ENCODE measurements at places on chromosomes 11 and 22.

GRCh38 chr11:108624196-108624925, 30.8 kb upstream of the EXPH5 start:
- DNase-seq: no peak

DNA sequence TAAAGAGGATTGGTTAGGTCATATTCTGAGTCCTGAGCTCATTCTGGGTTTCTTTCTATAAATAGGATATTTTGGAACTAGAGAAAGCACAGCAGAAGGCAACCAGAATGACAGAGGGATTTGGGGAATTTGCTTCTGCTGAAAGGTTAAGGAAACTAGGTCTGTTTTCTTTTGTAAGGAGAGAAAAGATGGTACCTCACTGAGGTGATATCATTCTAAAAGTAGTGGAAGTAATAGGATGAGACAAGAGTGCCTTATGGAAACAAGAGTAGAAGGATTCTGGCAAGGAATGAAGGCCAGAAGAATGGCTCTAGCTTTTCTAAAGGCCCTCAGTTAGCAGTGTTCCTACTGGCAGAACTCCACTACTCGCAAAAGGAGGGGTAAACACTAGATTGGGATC, 26.7 kb upstream of the BDNF start:
- no peak for DNase-seq

- DNase-seq: no peak
These were observed 18.4 kb downstream of the PHF21A start for GRCh38 chr11:46102843-46103242.

- no peak for DNase-seq
These were observed 53.5 kb downstream of the PRR5L start for GRCh38 chr11:36349351-36350136.

GRCh38 chr11:1853376-1854131, 670 bp downstream of the LSP1 start:
- DNase-seq: no peak

DNA sequence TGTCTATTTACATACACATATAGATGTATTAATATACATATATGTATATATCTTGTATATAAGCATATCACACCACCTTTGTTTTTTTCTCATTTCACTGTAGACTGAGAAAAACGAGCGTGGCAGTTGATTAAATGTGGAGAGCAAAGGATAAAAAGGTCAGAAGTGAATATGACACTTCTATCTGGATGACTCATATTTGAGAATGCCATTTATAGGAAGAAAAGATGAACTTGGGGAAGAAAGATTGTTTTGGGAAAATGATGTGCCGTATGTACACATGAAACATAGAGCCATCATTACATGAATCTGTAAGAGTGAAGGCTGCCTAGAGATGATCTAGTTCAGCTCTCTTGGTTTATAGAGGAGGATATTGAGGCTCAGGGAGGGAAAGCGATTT, 28.7 kb downstream of the AMOTL1 start:
- no peak for DNase-seq

GRCh38 chr11:126136507-126136906, 73.8 kb upstream of the CDON start:
- no peak for DNase-seq

- no peak for DNase-seq
These were observed 264.5 kb downstream of the SBF2 start for GRCh38 chr11:10029386-10030121.

DNA sequence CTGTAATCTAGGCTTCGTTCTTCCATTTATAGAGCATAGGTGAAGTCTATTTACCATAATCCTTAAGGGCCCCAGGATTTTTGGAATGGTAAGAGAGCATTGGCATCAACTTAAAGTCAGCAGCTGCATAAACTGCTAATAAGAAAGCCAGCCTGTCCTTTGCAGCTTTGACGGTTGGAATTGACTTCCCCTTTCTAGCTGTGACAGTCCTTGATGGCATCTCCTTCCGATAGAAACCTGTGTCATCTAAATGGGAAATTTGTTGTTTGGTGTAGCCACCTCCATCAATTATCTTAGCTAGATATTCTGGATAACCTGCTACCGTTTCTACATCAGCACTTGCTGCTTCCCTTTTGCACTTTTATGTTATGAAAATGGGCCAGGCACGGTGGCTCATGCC, 58.0 kb upstream of the GLYATL1B start:
- no peak for DNase-seq

GRCh38 chr11:33389635-33390034, 132.5 kb downstream of the HIPK3 start:
- DNase-seq: no peak

DNA sequence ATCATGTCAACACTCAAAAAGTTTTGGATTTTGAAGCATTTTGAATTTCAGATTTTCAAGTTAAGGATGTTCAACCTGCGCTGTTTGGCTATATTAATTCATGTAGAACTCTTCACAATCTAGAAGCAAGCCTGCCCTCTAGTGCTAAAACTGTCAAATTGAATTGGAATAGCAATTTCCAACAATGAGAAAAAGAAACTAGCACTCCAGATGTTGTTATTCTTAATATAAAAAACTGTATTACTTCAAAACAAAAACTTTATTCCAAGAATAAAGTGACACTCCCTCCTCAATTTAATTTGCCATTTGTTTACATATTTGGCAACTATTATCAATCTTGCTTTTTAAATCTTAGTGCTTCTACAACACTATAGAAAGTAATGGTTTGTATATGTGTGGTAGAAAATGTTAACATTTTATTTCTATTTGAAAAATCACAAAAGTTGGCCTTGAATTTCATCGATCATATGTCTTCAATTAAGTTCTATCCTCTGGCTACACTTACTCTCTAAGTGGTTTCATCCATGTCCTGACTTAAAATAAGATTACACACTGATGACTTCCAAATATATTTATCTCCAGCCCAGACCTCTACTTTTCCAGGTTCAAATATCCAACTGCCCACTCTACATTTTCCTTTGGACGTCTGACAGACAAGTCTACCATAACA, 36.6 kb downstream of the DCUN1D5 start:
- no peak for DNase-seq
